ENCODE measurements at places on chromosomes 2 and 18.

DNA sequence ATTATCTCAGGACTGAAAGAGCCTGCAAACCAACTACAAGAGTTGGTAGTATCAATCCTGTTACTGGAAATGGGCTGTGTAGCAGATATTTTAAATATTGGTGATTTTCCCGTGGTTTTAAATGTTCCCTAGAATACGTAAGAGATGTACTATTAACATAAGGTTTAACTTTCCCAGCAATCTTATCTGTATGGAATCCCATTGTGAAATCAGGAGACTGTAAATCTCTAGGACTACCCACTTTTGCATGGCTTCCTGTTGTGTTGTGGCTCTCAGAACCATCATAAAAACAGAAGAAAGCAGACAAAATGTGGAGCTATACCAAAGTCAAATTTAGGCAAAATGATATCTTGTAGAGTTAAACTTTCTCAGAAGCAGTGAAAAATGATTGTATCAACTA is 641.5 kb upstream of the SETBP1 start:
- DNase-seq, result no peak

DNA sequence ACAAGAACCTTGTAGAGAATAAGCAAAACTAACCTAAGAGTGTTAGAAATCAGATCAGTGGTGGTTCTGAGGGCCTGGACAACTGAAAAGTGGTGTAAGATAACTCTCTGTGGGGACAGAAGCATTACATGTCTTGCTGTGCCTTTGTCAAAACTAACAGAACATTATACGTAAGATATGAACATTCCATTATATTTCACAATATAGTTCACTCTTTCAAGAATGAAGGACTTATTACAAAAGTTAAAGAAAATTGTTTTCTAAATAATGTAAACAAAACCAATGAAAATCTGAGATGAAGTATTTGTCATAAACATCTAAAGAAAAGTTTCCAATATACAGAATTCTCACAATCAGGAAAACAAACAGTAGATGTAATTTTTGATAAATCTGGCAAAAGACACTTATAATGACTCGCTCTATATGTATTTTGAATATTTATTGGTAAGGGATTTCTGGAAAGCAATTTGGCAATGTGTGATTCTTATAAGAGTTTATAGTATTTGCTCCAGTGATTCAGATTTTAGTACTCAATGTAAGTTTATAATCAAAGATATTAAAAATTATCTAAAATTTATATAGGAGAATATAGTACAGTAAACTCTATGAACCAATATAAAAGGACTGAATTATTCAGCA is 258.4 kb downstream of the CD226 start:
- DNase-seq, result peak; percentile 32

- DNase-seq, result no peak
Observed at GRCh38 chr2:235849489-235849888, 318.7 kb downstream of the GBX2 start.

- DNase-seq, result no peak
Observed at GRCh38 chr2:11377928-11378545, 33.6 kb upstream of the ROCK2 start.

DNA sequence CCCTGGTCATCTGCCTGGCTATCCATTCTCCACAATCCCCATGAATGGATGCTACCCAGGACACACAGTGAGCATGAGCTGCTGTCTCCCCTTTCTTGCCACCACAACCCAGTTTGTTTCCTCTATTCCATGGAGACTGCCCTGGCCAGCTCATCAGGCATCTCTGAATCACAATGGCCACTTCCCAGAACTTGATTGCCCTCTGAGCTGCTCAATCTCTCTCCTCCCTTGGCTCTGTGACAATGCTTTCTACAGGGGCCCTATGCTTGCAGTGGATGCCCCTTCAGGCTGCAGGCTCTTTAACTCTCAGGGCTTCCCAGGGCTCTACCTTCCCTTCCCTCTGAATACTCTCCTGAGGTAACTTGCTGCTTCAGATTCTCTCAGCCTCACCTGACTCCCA is 14.4 kb upstream of the SLC4A5 start:
- no peak for DNase-seq

- no peak for DNase-seq
Observed at GRCh38 chr2:12657560-12657959, 59.2 kb upstream of the TRIB2 start.

- DNase-seq, result no peak
Observed at GRCh38 chr2:129782633-129782990, 196.9 kb upstream of the RAB6C start.

GRCh38 chr2:203893401-203893800 is 25.8 kb downstream of the CTLA4 start:
- DNase-seq, result no peak

DNA sequence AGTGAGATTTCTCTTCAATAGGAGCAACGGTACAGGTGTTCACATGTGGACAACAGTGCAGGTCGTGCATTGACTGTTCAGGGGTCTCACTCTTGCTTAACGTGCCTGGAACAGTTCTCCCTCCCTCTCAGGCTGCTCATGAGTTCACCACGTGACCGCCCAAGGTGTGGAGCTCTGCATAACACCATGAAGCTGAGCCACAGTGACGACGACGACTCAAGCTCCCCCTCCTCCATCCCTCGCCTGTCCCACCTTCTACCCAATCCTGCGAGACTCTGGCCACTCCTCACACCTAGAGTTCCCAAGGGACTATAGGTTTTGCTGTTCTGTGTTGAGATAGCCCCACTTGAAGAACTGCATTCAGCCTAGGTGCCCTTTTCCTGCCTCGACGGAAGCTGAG is 42.8 kb downstream of the STK25 start:
- no peak for DNase-seq

DNA sequence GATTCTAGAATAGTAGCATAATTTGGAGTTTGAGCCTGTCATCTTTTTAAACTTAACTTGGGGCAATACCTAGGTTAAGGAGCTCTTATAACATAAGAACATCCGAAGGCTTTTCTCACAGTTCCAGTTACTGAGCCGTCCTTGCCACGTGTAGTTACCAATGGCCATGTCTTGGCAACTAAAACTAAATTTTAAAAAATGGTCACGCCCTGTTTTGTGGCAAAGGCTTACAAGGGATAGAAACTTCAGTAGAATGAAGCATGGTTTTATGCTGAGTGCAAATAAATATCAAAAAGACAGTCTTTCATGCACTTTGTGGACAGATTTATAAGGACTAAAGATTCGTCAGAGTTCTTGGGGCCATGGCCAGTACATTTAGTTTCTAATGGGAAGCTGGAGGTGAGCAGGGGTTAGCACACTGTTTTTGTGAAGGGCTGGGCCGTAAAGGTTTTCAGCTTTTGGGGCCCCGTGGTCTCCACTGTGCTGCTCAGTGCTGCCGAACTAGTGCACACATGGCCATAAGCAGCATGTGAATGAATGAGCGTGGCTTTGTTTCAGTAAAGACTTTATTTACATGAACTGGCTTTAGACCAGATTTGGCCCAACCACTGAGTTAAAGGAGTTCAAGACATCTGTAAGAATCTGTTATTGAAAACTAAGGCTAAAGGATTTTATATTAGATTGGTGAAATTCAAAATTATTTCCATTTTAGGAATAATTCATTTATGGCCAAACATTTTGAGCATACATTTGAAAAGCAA is 41.1 kb downstream of the GRHL1 start:
- no peak for DNase-seq

- no peak for DNase-seq
Observed at GRCh38 chr18:57429167-57430078, 5.8 kb upstream of the ONECUT2 start.

DNA sequence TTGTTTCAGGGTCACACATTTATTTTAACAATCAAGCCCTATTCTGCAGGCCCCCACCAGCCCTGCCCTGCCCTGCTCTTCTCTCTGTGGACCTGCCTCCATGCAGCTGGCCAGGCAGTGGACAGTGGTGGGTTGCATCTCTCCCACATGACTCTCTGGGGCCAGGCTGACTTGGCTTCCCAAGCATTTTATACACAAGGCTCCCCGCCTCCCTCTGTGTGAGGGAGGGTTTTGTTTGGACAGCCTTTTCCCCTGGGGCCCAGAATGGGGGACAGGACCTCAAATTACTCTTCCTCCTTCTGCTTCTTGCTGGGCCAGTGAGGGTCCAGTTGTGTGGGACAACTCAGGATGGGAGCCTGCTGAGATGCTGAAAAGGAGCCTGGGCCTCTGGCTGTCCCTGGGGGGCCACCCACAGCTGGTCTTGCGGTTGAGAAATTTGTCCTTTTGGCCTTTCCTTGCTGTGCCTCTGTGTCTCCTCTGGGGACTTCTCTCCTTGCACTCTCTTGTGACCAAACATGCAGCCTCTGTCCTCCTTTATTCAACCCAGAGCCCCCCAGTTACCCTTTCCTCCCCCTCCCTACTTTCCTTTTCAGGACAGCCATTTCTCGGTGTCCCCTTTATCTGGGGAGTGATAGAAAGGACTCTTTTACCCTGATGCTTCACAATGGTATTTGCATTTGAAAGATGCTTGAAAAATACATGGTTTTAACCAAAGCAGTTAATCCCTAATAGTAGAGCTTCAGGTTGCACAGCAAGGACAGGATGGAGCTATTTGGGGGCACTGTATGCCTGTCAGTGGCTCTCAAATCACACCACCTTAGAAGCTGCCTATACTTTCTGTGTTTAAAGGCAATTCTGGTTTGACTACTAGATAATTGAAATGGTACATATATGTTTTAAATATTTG is 151.1 kb downstream of the FHOD3 start:
- DNase-seq, result no peak

- no peak for DNase-seq
Observed at GRCh38 chr18:37445368-37445767, 120.2 kb downstream of the CELF4 start.

DNA sequence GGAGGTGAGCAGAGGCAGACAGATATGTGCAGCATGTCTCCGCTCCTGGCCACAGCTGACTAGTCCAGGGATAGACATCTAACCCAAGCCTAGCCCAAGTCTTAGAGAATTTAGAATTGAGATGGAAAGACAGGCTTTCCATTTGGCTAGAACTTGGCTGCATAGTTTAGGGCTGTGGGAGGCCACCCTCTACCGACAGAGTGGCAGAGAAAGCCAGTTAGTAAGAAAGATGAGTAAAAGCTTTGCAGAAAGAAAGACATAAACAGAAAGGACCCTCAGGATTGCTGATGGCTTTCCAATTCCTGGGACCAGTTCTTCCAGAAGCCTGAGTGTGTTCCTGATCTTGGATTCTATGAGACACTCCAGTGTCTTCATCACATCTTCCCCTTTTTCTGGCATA is 62.1 kb downstream of the DYM start:
- DNase-seq, result no peak

GRCh38 chr2:222866358-222866960 is 5.6 kb downstream of the ACSL3 start:
- DNase-seq, result no peak

DNA sequence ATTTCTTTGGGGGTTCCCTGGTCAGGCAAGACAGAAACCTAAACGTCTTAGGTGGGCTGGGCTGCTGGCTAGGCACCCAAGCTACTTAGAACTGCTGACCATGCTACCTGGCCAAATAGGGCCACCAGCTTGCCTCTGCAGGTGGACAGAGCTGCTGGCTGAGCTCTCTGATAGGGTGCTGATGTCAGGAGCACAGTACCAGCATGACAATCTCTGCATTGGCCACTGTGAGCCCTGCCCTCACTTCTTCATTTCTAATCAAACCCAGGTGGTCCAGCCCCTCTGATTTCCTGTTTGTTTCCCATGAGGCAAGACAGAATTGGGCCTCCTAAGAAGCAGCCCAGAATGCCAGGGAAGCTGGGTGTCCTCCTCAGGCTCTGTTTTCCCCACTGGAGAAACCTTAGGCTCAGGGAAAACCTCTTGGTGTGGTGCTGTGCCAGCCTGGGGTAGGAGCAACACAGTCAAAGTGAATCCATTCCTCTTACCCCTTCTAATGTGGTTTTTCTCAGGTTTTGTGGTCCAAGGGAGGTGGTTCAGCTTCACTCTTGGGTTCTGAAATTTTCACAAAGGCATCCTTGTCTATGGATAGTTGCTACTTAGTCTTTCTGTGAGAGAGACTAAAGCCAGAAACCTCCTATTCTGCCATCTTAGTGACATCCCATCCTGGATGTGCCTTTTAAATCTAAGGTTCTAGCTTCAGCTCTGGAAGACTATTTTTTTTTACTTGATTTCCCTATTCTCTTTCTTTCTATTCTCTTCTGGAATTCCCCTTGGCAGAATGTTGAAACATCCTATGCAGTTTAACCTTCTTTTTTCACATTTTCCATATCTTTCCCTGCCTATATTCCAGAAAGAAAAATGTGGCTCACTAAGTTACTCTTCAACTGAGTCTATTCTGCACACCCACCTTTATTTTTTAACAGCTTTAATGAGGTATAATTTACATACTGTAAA is 15.2 kb downstream of the SP100 start:
- no peak for DNase-seq

GRCh38 chr2:69817729-69818501 is 11.5 kb upstream of the GMCL1 start:
- no peak for DNase-seq

DNA sequence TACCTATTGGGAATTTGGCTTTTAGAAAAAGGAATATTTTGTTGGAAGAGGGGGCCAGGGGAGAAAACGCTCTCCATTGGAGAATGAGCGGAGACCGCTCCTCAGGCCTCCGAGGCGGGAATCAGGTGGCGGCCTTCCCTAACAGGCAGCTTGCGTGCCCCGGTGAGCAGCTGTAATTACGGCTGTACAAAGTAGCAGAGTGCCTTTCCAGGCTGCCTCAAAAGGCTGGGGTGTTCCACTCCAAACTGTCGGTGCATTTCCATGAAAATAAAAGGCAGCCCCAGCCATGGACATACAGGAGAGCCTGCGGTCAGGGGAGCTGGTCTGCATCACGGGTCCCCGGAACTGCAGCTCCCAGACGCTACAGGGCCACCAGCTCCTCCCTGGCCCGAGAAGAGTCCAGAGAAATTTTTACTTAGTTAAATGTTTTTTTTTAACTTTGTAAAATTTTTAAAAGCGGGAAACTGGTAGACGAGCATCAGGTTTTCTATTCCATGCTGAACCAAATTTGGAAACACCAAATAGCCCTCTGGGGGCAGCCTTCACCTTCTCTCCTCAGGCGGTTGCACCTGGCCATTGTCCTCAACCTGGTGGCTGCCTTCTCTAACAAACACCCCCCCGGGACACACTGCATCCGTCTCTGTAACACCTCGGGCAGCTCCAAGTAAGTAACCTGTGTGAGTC is 209.3 kb upstream of the SALL3 start:
- DNase-seq, result no peak

DNA sequence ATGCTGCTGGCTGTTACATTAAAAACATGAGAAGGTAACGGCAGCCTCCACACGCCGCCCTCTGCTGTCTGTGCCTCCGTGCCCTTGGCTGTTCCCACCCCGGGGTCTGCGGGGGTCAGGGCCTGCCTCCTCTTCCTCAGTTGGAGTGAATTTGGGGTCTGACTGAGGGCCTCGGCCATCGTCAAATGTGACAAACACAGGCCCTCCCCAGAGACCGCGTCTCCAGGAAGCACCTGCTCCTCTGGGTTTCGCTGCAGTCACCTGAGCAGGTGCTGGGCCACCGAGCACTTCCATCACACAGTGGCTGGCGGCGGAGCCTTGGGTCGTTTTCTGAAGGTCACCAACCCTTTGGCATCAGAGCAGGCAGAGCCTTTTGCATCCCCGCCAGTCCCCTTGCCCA is 70.9 kb downstream of the NFATC1 start:
- DNase-seq, result no peak

DNA sequence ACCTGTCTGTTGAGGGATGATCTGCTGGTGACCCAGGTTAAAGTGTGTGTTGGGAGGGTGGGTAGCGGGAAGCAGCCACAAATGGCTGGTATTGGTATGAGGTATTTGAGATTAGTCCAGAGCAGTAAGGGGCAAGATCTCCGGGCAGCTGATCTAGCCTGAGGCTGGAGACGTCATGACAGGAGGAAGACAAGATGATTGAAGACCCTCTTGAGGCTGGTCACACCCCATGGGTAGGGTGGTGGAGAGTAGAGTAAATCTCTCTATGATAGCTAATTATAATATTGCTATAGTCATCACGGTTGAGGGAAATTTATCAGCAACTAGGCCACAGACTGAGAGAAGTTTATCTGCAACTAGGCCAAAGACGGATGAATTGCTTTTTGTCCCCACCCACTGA is 128.5 kb downstream of the CDCA7 start:
- no peak for DNase-seq
